ENCODE measurements at places on chromosomes 2 and 18. TPM values are rescaled to one million over a fixed set of nuclear protein-coding genes. Genes with fewer than 3 reads are reported as not detected.

DNA sequence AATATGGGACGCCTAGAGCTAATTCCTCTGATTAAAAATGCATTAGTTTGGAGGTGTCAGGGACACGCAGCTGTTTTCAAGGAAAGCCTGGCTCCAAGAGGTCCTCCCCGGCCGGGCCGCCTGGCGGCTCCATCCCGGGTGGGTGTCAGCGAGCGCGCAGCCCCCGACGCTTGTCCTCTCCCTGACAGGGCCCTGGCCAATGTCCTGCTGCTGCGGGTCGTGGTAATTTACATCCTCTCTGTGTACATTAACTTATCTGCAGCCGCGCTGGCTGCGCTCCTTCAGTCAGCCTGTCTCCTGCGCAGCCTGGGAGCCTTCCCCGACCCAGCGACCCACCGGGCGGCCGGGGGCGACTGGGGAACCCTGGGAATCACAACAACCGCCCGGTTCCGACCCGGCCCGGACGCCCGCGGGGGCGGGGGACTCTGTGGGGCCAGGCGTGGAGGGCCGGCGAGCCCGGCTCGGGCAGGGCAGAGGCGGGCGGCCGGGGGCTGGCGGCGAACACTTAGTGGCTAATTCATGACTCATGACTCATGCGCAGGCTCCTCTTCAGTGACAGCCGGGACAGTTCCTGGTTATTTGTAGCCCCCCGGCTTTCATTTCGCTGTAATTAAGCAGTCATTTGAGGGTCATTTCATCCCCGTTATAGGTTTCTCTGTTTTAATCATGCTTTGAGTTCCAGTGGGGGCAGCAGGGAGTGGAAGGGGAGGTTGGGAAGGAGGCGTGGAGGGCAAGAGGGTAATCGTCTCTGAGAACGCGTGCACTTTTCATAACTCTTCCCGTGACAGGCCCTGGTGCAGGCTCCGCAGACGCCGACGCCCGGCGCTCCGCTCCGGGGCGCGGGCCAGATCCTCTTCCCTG, 141.9 kb upstream of the CTAGE1 start:
- H3K4me3 ChIP-seq: no peak overlapping the region
- DNase-seq: no peak
- H3K36me3 ChIP-seq: no peaks in the 10 kb centered on the region
- peaks cover 35% of the 10 kb centered on the region for H3K27me3 ChIP-seq
- no peak overlapping the region for H3K27ac ChIP-seq
- H3K4me1 ChIP-seq: peaks cover 2% of the 10 kb centered on the region

The ASIC4 gene
- total RNA-seq: not detected

The NEU2 gene
- total RNA-seq: not detected

DNA sequence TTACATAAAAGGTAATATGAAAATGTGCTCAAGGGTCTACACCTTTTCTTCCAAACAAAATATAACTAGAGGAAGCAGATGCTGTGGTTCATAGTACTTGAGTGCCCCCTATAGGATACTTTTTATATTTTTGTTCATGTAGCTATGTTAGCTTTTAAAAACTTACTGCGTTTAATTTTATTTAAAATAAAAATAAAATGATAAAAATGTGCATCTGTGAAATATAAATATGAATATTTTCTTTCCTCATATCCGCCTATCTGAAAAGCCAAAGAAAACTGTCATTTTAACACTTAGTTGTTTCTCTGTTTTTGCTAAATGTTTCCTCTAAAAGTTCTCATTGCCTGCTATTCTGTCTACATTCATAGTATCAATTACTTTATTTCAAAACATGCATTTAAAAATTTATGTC, 9.6 kb upstream of the LRP1B start:
- H3K27ac ChIP-seq: no peak overlapping the region
- H3K36me3 ChIP-seq: no peaks in the 10 kb centered on the region
- DNase-seq: no peak
- no peak overlapping the region for H3K4me3 ChIP-seq
- H3K4me1 ChIP-seq: no peaks in the 10 kb centered on the region

DNA sequence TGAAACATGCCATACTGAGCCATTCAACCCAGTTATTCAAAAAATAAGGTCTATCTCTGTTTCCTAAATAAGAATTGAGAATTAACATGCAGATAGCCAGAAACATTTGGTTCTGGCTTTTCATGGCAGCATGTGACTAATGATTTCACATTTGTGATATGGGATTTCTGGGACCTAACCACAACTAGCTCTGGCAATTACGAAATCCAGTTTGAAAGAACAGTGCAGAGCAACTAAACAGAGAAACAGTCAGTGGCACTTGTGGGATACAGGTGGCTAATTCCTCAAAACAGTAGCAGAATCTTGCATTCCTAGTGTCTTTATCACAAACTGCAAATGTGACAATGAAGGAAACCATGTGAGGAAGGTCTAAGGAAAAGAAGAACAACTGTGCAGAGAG, 637.8 kb upstream of the CHAC2 start:
- H3K4me1 ChIP-seq: no peaks in the 10 kb centered on the region
- H3K4me3 ChIP-seq: no peak overlapping the region
- no peak for DNase-seq
- no peaks in the 10 kb centered on the region for H3K36me3 ChIP-seq
- no peaks in the 10 kb centered on the region for H3K27me3 ChIP-seq

The C2orf66 gene
- 0.33 TPM for total RNA-seq

The RNF125 gene
- total RNA-seq: 32.6 TPM

GRCh38 chr18:3061581-3062312, 48.8 kb upstream of the LPIN2 start:
- H3K27ac ChIP-seq: peak overlapping the region; percentile 100
- H3K36me3 ChIP-seq: peaks cover 1% of the 10 kb centered on the region
- H3K4me1 ChIP-seq: peaks cover 65% of the 10 kb centered on the region
